Stimulated activated CD8-positive, alpha-beta memory T cell treated with anti-CD3 and anti-CD28 coated beads, Interleukin-7, amount 100 ng/mL, for 4 hours (primary cell): ENCODE measurements at places on chromosomes 5 and 9.
A peak's percentile ranks its signal among the peaks of the same experiment; 100 is the strongest.

GRCh38 chr9:13721481-13722235 is 442.2 kb upstream of the MPDZ start:
- DNase-seq, result no peak

DNA sequence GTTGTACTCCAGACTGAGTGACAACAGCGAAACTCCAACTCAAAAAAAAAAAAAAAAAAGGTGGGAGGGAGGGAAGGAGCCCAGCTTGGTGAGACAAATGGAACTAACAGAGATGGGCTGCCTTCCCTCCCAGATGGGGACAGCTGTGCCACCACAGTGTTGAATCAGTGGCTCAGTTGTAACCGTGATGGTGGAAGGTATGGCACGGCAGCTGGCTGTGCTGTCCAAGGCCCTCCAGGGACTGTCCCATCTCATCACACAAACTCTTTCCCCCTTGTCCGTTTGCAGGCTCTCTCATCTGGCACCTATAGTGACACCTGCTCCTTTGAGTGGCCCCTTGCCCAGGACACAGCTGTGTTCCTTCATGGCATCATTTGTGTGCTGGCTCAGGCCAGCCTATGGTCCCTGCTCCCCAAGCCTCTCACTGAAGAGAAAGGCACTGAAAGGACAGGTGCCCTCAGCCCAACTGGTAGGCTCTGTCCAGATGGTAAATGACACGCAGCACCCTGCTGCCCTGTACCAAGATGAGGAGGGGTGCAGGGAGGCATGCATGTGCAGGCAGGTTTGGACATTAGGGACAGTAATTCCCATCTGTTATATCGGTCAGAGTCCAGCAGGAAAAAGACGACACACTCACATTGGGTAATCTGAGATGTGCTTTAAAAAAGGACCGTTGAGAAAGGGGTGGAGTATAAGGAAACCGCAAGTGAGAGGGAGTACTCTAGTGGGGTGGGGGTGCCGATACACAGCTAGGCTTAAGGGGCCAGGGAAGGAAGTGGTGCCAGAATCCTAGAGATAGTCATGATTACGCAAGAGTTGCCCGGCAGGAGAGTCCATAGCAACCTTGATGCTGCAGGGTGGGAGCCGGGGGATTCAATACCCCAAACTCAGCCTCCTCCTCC is 4.3 kb downstream of the SMIM33 start:
- DNase-seq, result no peak

- DNase-seq, result no peak
These were observed 148.0 kb downstream of the INSYN2B start for GRCh38 chr5:169832304-169832703.

- no peak for DNase-seq
These were observed 64.0 kb upstream of the XPA start for GRCh38 chr9:97761056-97761598.

DNA sequence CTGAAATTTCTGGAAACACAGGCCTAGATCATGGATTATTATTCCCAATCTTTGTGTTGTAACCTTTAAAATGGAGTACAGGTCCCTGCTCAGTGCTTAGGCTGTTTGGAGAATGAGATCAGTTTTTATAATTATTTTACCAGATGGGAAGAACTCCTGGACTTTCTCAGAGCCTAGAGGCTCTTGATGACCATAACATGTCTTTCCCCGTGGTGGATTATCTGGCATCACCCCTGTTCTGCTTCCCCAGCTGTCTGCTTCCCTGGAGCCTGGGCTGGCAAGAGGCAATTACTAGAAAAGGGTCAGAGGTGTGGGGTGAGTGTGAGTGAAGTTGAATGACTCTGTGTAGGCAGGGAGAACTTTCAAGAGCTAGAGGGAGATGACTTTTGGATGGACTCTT is 143.0 kb downstream of the CARTPT start:
- DNase-seq, result no peak

DNA sequence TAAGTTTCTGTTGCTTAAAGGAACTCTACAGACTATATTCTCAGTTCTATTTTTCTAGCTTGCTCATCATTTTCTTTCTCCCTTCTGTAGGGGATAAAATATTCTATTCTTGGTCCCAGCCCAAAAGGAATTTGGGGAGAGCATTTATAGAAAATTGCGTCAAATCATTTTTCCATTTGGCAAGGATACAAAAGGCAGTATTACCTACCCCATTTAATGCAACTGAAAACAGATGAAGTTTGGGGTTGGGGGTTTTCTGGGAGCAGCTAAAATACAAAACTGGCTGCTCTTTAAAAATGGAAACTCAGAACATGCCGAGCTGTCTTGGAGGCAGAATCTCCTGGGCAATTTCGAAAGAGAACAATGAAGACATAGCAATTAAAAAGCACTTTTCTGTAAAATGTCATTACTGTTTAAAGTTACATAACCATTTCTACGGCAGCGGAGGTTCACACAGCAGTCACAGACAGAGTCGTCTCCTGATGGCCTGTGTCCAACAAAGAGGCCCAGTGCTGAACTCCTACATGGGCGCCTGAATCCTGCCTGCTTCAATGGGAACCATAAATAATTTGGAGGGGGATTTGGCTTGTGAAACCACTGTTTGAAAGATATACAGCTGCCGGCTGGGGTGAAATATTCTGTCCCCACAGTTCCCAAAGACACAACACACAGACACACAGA is 152.4 kb downstream of the BRINP1 start:
- no peak for DNase-seq

DNA sequence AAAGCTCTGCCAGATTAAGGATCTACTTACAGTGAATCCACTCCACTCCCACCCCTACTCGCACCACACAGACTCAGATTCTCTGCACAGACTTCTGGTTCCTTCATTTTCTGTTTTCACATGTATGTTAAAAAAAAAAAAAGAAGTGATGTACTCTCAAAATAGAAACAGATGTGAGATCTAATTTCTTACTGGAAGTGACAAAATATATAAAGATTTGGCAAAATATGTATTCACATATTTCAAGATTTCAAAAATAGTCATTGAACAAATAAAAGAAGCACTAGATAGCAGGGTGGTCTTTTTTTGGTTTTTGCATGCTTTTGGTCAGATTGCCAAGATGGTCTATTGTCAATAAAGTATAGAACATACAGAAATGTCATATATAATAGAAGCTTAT is 379.2 kb downstream of the TMEM167A start:
- no peak for DNase-seq

GRCh38 chr9:81479573-81479972 is 209.8 kb downstream of the TLE1 start:
- no peak for DNase-seq

DNA sequence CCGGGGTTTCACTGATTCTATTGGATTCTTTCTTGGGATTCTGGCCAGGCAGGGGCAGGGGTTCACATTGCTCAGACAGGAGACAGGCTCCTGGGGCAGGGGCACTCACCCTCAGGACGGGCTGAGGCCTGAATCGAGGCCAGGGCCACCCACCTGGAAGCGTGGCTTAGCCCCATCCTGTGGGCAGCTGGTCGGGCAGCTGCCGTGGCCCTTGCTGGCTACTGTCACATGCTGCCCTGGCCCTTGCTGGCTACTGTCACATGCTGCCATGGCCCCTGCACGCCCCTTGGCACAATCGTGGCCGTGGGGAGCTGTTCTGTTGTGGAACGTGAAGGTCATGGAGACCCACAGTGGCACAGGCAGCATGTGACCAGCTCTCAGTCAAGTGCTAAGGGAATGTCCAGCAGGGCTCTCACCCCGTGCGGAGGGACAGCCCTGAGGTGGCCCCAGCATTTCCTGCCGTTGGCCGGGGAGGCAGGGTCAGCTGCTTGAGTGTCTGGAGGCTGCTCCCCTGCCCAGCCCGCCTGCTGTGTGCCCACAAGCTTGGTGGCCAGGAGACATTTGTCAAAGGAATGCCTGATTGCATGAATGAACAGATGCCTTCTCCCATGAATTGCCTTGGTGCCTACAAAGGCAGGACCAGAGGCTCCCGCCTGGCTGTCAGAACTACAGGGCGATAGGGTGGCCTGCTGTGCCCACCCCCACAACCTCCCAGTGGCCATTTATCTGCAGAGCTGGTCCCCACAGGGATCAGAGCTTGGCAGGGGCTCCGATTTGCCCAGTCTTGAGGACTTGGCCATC is 16.9 kb upstream of the TMEM250 start:
- no peak for DNase-seq

DNA sequence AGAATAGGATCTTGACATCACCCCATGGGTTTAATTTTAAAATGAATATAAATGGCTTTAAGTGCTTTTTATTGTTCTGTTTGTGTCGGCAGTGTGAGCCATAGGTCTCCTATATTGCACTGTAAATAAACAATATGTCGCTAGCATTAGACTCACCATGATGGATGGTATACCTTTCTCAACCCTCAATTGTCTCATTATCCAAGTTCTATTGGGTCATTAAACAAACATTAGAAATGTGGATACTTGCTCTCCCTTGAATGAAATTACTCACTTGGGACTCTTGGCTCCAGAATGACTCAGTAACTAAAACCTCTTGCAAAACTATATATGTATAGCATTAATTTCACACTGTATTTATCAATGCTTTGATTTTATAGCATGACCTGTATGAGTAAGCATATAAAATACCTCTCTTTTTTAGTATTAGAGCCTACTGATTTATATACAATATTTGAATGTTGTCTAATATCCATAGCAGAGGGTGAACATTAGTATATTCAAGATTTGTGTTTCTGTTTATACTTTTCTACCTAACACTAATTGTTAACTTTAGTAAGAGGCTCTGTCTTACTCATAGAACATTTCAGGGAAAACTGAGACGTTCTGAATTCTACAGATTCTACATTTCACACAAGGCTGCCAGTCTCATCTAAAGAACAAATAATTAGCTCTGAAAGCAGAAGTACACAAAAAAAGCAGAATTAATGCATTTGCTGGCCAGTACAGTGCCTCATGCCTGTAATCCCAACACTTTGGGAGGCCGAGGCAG is 303.8 kb upstream of the PRR16 start:
- no peak for DNase-seq

DNA sequence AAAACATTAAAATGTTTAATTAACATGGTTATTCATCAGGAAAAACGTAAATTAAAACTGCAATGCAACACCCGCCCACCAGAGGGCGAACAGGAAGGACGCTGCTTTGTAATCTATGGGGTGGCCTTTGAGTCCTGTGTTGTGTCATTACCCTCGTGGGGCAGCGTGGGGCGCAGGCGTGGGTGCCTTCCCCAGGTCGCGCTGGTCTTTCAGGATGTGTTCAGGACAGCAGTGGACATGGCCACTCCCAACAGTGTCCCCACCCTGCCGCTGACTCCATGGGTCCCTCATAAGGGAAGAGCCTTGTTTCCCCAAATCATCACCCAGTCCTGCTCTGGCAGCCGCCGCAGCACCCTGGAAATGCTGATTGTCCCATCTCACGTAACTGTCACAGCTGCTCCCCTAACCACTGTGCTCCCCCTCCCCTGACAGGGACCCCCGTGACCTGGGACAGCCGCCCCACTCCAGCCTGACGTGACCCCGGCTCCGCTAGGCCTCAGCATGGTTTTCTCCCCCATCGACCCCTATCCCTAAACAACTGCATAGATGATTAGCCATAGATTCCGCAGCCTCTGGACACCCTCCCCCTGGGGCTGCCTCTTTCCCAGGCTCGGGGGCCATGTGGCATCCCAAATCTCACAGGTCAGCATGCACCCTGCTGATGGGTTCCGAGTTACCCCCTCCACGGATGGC is 36.4 kb downstream of the GLT6D1 start:
- DNase-seq, result peak; percentile 13

- no peak for DNase-seq
These were observed 2.8 kb upstream of the LMAN2 start for GRCh38 chr5:177354256-177354655.

DNA sequence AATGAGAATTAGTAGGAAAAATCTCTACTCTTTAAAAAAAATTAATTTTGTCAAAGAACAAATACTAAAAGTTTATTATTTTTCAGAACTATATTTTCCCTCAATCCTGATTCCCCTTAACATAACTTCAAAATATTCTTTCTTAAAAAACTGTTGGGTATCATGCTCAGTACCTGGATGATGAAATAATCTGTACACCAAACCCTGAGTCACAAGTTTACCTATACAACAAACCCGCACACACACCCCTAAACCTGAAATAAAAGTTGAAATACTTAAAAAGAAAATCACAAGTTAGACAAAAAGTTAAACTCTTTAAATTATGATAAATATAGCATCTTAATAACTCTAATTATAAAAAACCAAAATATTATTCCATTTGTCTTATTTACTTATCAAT is 812.3 kb downstream of the MAT2B start:
- DNase-seq, result no peak
